GM13977 (cell line): ENCODE measurements at places on chromosomes 6 and 20.
A peak's percentile ranks its signal among the peaks of the same experiment; 100 is the strongest.

DNA sequence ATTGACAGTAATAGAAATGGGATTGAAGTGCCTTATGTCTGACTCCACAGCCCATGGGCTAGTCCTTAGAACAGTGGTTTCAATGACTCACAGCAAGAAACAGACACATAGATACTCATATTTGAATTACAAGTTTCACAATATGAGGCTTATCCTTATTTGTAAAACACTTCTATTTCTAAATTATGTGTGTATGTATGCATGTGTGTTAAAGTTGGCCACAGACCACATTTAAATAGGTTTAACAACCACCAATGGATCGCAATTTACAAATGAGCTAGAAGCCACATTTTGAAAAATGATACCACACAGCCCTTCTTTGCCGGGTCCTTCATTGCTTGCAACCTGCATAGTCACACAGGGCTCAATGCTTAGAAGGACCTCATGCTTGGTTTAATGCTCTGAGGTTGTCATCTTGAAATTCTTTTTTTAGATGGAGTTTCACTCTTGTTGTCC, 157.8 kb upstream of the PREP start:
- peak; percentile 39 for DNase-seq

GRCh38 chr20:64228751-64229506, 26.6 kb upstream of the PCMTD2 start:
- DNase-seq, result no peak

GRCh38 chr6:158627940-158628211, 16.7 kb downstream of the DYNLT1 start:
- no peak for DNase-seq

- DNase-seq, result no peak
Observed at GRCh38 chr6:129188795-129189194, 305.9 kb downstream of the LAMA2 start.

GRCh38 chr6:31727034-31727716, 1.9 kb downstream of the DDAH2 start:
- no peak for DNase-seq

- no peak for DNase-seq
Observed at GRCh38 chr6:168606722-168607121, 165.7 kb downstream of the SMOC2 start.

GRCh38 chr6:6696867-6697531, 108.5 kb downstream of the LY86 start:
- DNase-seq, result peak; percentile 49

DNA sequence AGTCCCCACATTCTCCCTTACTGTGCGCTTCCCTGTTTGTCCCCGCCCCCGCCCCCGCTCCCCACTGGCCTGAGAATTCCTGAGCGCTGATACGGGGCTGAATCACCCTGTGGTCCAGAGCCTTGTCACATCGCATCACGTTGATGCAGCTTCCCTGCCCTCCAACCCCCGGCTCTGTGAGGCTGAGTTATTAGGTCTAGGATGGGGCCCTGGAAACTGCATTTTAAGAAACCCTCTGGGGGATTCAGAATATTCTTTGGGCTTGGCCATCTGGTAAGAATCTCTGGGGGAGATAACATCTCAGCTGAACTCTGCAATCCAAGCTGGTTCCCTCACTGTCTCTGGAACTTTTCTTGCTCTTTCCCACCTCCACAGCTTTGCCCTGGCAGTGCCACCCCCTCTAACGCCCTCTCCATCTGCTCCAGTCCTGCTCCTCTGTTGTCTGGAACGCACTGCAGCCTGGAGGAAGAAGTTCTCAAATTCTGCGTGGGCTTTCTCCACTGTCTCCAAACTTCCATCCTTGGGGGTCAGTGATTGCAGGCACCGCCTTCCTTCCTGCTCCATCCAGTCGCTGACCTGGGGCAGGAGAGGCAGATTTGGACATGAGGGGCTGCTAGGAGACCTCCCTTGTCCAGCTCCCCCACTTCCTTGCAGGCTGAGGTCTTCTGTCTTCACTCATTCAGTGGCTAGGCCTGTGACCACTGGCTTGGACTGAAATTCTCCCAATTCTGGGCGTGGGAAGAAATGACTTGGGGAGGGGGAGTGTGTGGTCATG, 42.6 kb downstream of the KIAA1755 start:
- no peak for DNase-seq

DNA sequence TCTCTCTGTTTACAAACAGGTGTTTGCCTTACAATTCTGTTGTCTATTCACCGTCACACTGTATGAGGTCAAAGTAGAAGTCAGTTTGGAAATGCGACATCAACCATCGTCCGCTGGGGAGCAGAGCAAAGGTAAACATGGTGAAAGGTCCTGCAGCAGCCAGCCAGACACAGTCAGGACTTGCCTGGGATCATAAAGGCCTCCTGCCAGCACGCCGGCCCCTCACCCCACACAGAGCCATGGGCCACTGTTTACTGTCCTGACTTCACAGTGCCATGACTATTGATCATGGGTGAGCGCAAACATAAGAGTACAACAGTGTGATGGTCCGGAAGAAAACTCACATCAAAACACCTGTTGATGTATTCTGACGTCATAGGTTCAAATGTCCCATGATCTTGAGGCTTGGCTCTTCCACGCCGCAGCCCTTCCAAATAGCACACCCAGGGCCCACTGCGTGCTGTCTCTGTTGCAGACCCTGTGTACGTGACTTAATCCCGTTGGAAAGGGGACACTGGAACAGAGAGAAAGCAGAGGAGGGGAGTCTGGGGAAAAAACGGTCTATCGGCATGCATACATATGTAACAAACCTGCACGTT, 16.9 kb upstream of the PPP1R3G start:
- no peak for DNase-seq

DNA sequence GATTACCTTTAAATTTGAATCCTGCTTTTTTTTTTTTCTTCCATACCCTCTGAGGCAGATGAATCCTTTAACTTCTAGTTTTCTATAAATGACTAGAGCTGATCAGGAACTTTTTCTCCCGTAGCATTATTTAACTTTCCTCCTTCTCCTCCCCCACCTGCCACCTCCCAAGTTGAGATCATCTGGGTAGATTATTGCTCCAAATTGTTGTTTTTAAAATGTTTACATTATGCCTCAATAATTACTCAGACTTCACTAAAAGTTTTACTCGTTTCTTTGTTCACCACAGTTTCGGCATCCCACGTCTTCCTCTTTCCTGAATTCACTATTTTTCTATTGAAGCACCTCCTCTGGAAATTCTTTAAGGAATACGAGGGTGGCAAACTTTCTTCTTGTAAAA, 16.6 kb upstream of the SCUBE3 start:
- no peak for DNase-seq

- DNase-seq, result no peak
Observed at GRCh38 chr20:50991076-50991475, 31.8 kb downstream of the KCNG1 start.

GRCh38 chr20:32168184-32168910, 39.2 kb downstream of the PLAGL2 start:
- no peak for DNase-seq

GRCh38 chr6:30363459-30363858, 18.5 kb downstream of the RPP21 start:
- DNase-seq, result no peak

GRCh38 chr20:24381886-24382285, 87.5 kb upstream of the SYNDIG1 start:
- no peak for DNase-seq

- DNase-seq, result no peak
Observed at GRCh38 chr6:47810885-47811284, 29.1 kb downstream of the OPN5 start.

DNA sequence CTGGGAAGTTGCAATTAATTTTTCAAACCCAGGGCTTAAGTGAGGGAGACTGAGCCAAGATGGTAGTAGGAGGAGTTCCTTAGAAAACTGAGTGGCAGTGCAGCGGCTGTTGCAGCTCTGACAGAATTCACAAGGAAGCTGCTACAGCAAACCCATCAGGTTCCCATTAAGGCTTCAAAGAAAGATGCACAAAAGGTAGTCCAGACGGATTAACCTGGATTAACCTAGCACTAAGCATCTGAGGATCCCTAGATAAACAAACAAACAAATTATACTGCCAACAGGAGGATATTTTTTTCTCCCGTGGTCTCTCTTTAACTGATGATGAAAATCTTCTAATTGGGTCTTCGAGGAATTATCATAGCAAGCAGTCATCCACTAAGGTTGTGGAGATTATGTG, 5.2 kb downstream of the TENT5A start:
- DNase-seq, result no peak

- DNase-seq, result no peak
Observed at GRCh38 chr20:59018817-59019216, 412 bp upstream of the TUBB1 start.

- peak; percentile 50 for DNase-seq
Observed at GRCh38 chr20:1895674-1896483, 672 bp downstream of the SIRPA start.

- no peak for DNase-seq
Observed at GRCh38 chr6:106377061-106377540, 16.6 kb downstream of the CRYBG1 start.

- DNase-seq, result peak; percentile 87
Observed at GRCh38 chr6:36131511-36132245, 1.4 kb downstream of the MAPK13 start.

- DNase-seq, result no peak
Observed at GRCh38 chr6:53290537-53291510, 57.9 kb downstream of the ELOVL5 start.

GRCh38 chr6:4678506-4679300, 97.5 kb upstream of the CDYL start:
- no peak for DNase-seq

- no peak for DNase-seq
Observed at GRCh38 chr6:109052852-109053251, 41.8 kb downstream of the SESN1 start.

GRCh38 chr6:90118069-90118468, 178.6 kb downstream of the BACH2 start:
- DNase-seq, result no peak

DNA sequence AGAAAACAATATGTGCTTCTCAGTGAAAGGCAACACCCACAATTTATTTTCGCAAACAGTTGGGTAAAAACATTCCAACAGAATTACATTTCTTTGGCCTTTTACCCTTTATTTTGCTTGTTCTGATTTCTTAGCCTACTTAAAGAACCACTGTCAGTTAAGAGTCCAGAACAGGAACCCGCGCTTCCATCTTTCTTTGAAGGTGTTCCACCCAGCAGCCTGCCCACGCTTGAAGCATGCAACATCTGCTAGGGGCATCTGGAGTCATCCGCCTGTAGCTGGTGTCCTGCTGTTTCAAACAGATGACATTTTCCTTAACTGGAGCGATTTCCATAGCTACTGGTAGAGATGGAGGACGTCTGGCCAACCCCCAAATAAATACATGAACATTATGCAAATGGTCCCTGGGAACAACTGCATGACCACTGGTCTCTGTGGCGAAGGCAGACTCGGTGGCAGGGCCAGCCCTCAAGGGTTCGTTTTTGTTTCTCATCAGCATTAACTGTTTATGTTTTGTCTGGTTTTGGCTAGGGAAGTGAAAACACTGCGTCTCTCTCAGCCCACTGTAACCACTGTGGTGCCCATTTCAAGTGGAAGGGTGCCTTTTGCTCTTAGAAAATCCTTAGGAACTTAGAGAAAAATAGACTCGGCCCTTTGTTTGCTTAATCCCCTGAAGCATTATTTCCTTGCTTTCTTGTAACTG, 51.6 kb downstream of the LAMA4 start:
- DNase-seq, result no peak

DNA sequence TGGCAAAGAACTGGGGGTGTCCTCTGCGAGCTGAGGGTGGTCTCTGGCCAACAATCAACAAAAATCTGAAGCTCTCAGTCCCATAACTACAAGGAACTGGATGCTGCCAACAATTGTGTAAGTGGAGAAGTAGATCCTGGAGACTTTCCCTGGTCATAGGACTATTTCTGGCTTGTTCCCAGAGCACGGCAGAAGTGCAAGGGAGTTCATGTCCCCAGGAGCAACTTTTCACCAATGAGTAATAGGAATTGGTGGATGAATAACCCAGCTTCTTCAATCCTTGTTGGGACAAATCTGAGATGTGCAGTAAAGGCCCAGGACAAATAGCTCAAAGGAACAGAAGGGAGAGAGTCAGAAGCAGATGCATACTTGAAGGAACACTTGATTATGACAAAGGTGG, 95.5 kb downstream of the QRSL1 start:
- DNase-seq, result no peak

GRCh38 chr6:151043944-151044343, 178.4 kb downstream of the MTHFD1L start:
- no peak for DNase-seq

GRCh38 chr20:63652192-63652980, 838 bp downstream of the STMN3 start:
- DNase-seq, result peak; percentile 51

DNA sequence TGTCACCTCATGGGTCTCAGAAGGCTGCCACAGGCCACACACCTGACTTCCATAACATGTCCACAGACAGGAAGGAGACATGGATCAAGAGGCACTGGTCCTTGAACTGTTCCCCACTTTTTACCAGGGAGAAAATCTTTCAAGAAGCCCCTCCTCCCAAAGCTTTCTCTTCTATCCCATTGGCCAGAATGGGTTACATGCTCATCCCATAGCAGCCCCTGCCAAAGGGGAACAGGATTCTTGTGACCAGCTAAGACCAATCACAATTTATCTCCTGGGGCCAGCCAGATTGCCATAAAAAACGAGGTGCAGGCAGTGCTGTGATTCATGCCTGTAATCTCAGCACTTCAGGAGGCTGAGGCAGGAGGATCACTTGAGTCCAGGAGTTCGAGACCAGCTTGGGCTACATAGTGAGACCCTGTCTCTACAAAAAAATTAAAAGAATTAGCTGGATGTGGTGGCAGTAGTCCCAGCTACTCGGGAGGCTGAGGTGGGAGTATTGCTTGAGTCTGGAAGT, 59.4 kb downstream of the TMEM242 start:
- DNase-seq, result no peak

- no peak for DNase-seq
Observed at GRCh38 chr6:114187563-114187962, 155.3 kb downstream of the HS3ST5 start.

- no peak for DNase-seq
Observed at GRCh38 chr6:167122827-167123657, at the start of gene CCR6. TSS of gene CCR6 (plus strand) at chr6:167123096. CDS start at chr6:167136135, 13,039 bp downstream.

GRCh38 chr6:55958790-55959189, 83.4 kb upstream of the BMP5 start:
- no peak for DNase-seq

DNA sequence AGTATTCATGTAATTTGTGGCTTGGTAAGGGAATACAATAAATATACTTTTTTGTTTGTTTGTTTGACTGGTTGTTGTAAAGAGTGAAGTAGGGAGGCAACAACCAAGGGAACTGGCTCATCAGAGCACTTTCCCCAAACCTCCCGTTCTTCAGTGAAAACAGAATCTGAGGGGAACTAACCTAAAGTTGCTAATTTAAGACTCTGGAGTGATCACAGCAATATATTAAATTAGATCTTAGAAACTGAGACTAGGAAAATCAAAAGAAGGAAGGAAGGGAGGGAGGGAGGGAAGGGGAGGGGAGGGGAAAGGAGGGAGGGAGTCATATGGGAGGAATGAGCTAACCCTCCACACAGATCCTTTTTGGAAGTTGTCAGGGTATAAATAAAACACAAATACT, 144.9 kb downstream of the SYNDIG1 start:
- no peak for DNase-seq

- no peak for DNase-seq
Observed at GRCh38 chr20:18835466-18836256, 22.1 kb downstream of the SCP2D1 start.

- no peak for DNase-seq
Observed at GRCh38 chr6:37759221-37760144, 60.0 kb upstream of the ZFAND3 start.
